Right forelimb (tissue), 1 donor: ENCODE measurements at places on chromosomes 3 and 15.

GRCh38 chr3:130389743-130390478, 44.4 kb downstream of the COL6A5 start:
- DNase-seq, result no peak

GRCh38 chr3:197430934-197431333, 124.8 kb downstream of the BDH1 start:
- DNase-seq, result no peak

DNA sequence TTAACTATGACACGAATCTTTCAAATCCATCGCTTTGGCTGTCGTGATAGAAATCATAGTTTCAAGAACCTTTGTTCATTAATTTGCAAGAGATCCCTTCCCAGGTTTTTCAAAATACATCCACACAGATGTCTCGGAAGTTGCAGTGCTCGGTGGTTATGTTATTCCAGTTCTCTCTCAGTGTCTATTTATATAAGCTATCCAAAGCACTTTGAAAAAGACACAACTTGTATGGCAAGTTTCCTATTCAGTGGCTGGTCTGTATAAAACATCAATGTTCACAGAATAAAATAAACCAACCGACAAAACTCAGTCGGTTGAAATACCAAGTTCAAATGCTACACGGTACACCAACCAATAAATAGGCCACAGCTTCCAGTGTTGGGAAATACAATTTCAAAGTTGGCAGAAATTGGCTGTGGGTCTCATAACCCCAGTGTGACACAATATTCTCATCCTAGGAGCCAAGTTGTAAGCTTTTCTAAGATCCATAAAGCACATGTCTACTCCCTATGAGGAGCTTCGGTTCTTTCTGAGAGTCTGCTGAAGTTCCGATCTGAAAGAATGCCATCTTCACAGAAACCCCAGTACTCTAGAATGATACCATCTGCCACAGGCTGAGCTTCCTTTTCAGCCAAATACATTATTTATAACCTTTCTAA, 23.7 kb downstream of the SATB1 start:
- DNase-seq, result no peak

- peak; percentile 58 for DNase-seq
These were observed 26.1 kb downstream of the FNDC3B start for GRCh38 chr3:172065527-172065926.

DNA sequence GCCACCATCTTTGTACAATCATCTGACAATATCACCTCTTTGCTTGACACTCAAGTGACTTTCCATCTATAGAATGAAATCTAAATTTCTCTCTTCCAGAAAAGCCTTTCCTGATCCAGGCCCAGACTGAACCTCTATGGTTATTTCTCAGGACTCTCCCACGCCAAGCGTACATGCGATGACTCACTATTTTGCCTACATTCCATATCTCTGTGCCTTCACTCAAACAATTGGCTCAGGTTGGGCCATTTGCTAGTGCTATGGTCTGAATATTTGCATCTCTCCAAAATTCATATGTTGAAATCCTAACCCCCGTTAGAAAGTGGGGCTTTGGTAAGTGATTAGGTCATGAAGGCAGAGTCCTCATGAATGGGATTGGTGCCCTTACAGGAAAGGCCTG, 43.9 kb downstream of the ST3GAL6 start:
- DNase-seq, result no peak

GRCh38 chr3:55097441-55097840, 169.6 kb upstream of the LRTM1 start:
- no peak for DNase-seq

- DNase-seq, result no peak
These were observed 3.6 kb upstream of the IGDCC4 start for GRCh38 chr15:65426216-65426853.
